Dorsolateral prefrontal cortex (tissue), 122 donors: ENCODE measurements at places on chromosomes 4 and X.

GRCh38 chr4:135267148-135267865 is 1065.7 kb upstream of the PABPC4L start:
- no peak for DNase-seq

DNA sequence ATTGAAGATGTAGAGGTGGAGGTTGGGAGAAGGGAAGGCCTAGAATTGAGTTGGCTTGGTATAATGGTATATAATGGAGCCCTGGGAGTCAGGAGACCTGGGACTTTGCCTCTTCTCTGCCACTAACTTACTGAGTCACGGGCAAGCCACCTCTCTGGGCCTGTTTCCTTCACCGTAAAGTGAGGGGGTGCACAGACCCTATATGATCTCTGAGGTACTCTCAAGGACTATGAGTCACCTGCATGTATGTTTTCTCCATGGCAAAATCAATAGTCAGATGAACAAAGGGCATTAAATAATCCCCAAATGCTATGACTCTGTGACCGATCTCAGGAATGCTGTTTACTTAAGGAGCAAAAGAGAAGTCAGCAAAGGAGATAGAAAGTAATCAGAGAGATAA is 5.1 kb downstream of the P2RY4 start:
- DNase-seq = no peak

- no peak for DNase-seq
Measured at GRCh38 chrX:43836435-43837184, 45.6 kb downstream of the MAOB start.

- no peak for DNase-seq
Measured at GRCh38 chr4:80137631-80138030, 59.7 kb upstream of the PRDM8 start.

DNA sequence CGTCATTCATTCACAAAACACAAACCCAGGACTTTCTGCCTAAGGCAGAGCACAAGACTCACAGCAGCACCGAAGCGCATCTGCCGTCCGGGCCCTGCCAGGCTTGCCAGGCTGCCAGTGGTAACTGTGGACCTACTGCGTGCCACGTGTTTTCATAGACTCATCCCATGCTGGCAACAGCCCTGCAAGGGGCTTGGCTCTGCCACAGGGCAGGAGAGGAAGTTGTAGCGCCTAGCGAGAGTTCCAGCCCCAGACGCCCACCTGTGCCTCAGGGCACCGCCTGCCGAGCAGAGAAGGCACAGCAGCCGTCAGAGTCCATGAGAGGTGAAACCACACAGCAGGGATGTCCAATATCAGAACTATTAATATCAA is 18.9 kb upstream of the MRFAP1 start:
- no peak for DNase-seq

GRCh38 chr4:2341911-2342652 is 76.4 kb downstream of the ZFYVE28 start:
- no peak for DNase-seq

DNA sequence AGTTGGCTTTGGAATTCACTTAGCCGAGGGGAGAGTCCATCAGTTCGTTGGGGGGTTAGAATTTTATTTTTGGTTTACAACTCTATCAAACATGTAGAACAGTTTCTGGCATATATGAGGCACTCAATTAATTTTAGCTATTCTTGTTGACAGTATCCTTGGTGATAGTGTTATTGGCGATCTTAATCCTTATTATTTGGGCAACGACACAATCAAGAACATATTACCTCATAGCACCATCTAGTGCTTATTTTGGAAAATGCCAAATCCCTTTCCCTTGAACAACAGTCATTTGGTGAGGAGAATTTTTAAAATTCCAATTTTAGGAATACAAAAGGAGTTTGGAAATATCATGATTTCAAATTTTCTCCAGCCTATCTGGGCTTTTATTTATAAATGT is 17.9 kb upstream of the PGRMC1 start:
- no peak for DNase-seq
